ENCODE measurements at places on chromosomes 12 and 14. TPM values are rescaled to one million over a fixed set of nuclear protein-coding genes. Genes with fewer than 3 reads are reported as not detected.

The INHBE gene
- not detected for total RNA-seq

The ACOT6 gene
- total RNA-seq, result not detected

The SEL1L gene
- 54.4 TPM for total RNA-seq

The SYCP3 gene
- not detected for total RNA-seq

The NELL2 gene
- 0.55 TPM for total RNA-seq

The FAM181A gene
- total RNA-seq, result not detected

The ZDHHC22 gene
- not detected for total RNA-seq

The RNASE2 gene
- total RNA-seq, result 1.3 TPM

The SLC5A8 gene
- not detected for total RNA-seq

The FAM90A1 gene
- 0.30 TPM for total RNA-seq

The GPRC5A gene
- 0.77 TPM for total RNA-seq

The TAS2R14 gene
- total RNA-seq, result 0.58 TPM

The RD3L gene
- total RNA-seq, result 30.7 TPM

The MYO1A gene
- total RNA-seq, result not detected

- no peak for DNase-seq
Observed at GRCh38 chr12:43120150-43120549, 431.9 kb downstream of the ADAMTS20 start.

- peak; percentile 42 for DNase-seq
Observed at GRCh38 chr12:52230364-52231281, 2.4 kb upstream of the KRT7 start.

GRCh38 chr14:22300646-22301045 lies 288.4 kb downstream of the DAD1 start:
- no peak for DNase-seq

DNA sequence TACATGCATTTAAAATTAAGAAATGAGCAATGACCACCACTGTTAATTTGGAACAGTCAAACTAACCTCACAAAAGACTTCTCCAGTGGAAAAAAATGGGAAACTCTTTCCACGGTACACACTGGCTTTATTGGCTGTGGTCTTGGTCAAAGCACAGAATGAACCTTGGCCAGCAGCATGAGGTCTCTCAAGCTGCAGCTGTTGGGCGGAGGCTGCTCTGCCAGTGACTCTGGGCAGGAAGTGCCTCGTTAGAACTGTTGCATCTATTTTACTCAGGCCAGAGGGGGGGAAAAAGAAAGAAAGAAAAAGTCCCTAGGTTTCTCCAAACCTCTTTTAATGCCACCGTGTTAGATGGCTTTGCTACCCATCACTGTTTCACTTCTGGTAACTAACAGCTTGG lies 279.8 kb upstream of the DIO2 start:
- DNase-seq, result peak; percentile 68

GRCh38 chr12:6314776-6315175 lies 4.3 kb downstream of the PLEKHG6 start:
- DNase-seq, result no peak

GRCh38 chr12:122082621-122083356 lies 4.2 kb downstream of the MLXIP start:
- no peak for DNase-seq

DNA sequence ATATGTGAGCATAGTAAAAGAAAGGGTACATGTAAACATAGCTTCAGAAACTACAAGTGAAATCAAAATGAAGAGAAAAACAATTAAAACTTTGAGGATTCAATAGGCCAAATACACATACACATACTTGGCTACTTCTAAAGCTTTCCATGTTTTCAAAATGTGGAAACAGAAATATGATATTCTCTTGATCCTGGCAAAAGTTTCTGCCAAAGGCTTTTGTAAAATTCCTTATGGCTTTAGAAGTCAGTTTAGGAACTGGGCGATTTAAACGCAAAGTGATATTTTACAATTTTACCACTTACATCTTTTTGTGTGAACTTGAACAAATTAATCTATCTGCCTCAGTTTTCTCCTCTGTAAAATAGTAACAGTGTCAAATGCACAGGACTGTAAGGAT lies 756.4 kb downstream of the C12orf50 start:
- no peak for DNase-seq

DNA sequence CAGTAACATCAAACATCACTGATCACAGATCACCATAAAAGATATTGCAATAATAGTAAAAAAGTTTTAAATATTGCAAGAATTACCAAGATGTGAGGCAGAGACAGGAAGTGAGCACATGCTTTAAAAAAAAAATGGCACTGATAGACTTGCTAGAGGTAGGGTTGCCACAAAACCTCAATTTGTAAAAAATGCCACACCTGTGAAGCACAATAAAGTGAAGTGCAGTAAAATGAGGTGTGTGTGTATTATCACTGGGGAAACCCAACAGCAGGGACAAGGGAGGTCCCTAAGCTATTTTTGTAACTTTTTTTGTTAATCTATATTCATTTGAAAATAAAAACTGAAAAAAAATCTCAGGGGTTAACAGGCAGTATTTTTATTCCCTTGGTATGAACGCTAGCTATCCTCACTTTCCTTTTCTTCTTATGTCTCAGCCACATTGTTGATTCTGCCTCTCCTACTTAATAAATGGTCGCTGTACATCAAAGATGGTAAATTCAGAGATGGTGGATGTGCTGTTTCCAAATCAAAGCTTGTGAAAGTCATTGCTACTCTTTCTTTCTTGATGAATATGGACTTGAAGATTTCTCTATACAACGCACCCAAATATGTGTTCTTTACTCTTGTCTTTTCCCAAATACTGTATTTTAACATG lies 14.0 kb upstream of the KLRD1 start:
- DNase-seq, result no peak

GRCh38 chr14:101934601-101935150 lies 29.7 kb upstream of the DYNC1H1 start:
- DNase-seq, result no peak

GRCh38 chr12:87768501-87769287 lies 260.5 kb downstream of the C12orf50 start:
- no peak for DNase-seq

DNA sequence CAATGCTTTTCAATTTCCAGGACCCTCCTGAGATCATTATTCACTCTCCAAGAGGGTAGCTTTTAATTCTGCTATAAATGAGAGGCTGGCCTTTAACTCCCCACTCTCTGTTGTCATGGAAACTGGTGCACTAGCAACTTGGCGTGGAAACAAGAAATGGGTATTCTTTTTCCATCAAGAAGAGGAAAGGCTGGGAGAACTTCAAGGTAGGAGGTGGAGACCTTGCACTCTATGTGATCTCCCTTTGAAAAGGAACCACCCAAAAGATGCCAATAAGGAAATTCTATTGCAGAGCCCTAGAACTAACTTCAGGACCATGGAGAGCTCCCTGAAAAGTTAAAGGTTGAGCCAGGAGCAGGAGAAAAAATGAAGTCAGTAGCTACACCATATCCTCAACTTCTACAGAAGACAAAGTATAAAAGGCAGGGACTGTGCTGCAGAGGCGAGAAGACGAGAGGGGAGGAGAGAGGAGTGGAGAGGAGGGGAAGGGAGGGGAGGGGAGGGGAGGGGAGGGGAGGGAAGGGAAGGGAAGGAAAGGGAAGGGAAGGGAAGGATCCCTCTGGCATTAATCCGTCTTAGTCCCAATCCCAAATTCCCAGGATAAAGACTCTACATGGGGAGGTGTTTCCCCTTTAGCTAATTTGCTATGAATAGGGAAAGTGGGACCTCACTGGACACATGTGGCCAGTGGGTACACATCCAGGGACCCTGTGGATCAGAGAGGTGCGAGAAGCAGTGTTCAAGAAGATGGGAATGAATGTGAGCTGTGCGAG lies 46.7 kb upstream of the FICD start:
- DNase-seq, result no peak

DNA sequence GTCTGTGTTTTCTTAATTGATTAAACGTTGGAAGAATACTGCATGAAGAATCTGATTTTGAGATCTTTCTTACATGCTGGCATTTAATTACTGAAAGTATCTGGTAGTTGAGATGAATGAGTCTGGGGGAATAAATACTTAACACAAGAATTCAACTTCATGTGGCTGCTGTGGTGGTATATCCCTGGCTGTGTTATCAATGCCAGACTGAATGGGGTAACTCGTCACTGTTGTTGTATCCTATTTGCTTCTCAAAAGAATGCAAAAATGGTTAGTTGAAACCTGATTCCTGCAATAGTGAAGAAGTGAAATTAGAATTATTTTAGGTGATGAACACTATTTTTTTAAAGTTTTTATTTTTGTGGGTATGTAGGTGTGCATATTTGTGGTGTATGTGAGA lies 72.5 kb downstream of the HMGA2 start:
- DNase-seq, result no peak

DNA sequence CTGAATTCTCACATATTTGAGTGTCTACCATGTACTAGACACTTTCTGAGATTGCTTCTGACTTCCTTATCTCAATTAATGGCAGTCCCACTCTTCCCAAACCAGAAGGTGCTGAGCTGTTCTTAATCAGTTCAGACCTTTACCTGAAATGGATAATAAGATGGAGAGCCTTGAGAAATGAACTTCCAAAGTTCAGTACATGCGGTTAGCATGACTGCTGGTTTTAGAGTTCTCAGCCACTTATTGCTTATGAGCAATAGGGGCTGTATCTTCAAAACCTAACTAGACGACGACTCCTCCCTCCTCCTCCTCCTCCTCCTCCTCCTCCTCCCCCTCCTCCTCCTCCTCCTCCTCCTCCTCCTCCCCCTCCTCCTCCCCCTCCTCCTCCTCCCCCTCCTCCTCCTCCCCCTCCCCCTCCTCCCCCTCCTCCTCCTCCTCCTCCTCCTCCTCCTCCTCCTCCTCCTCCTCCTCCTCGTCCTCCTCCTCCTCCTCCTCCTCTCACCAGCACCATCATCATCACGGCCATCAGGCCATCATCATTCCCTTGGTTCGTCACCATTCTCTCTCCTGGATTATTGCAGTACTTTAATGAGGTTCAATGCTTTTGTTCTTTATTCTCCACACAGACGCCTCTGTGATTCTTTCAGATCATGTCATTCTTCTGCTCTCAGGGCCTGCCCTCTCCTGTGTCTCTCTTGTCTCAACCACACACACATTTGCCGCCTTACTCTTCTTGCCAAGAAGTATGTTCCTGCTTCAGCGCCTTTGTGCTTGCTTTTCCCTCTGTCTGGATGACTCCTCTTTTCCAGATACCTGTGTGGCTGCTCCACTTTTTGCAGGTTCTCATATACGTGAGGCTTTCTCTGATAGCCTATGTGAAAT lies 2.7 kb downstream of the PCNX1 start:
- no peak for DNase-seq

DNA sequence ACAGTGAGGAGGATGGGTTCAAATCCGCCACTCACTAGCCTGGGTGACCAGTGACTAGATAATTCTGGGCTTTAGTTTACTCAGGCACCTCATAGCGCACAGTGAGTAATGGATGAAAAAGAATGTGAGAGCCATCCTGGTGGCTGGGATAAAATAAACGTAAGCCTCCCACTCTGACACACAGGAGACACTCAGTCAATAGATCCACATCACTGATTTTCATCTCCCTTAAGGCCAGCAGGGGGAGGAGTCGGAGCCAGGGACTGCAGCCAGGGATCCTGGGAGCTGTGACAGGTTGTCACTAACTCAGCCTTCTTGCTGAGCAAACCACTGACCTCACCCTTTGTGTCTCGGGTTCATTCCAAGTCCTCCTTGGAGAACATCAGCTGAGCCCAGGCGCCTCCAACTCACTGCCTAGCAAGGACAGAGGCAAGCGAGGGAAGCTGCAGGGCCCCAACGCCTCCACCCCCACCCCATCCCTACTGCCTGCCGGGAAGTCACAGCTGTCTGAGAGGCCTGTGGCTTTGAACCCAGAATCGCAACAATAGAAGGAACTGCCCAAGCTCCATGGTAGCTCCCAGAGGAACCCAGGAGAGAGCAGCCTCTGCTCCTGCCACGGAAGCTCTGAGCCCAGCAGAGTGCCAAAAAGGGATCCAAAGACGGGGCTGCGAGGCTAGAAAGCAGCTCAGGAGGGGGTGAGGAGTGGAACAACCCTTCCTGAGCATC lies 30.7 kb downstream of the PXN start:
- peak; percentile 86 for DNase-seq

GRCh38 chr12:28051516-28052354 lies 79.2 kb upstream of the PTHLH start:
- no peak for DNase-seq

DNA sequence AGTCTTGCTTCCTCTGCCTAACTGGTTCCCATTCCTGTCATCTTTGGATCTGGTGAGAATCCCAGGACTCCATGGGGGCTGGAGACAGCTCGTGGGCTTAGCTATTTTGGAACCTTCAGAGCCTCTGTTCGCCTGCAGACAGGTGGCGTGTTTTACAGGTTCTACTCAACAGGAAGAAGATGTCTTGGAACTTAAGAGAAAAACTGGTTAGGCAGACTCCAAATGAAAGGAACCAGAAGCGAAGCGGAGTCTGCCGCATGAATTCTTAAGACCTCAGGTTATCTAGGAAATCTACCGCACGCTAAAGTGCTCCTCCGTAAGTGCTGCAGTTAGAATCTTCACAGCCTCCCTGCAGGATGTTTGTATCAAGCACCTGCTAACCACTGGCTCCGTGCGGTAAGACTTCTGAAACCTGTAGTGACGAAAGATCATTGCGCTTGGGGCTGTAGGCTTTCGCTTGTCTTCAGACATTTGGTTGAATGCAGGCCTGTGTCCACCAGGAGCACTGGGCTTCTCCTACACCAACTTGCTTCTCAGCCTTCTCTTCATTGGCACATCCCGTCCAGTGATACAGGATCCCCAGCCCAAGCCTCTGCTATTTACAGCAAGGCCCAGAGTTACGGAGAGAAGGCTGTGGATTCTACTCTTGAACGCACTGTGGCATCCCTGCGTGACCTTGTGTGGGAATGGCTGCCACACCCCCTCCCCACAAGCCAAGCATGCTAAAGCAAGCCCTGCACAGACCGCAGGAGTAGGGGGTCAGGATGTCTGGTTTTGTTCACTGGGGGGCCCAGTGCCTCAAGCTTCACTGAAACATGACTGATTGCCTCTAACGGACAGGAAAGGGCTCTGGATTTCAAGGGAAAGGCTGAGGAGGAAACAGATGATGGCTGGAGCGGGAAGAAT lies 35.0 kb downstream of the ACADS start:
- DNase-seq, result no peak

GRCh38 chr14:34081576-34082136 lies 130.8 kb upstream of the EGLN3 start:
- DNase-seq, result no peak

DNA sequence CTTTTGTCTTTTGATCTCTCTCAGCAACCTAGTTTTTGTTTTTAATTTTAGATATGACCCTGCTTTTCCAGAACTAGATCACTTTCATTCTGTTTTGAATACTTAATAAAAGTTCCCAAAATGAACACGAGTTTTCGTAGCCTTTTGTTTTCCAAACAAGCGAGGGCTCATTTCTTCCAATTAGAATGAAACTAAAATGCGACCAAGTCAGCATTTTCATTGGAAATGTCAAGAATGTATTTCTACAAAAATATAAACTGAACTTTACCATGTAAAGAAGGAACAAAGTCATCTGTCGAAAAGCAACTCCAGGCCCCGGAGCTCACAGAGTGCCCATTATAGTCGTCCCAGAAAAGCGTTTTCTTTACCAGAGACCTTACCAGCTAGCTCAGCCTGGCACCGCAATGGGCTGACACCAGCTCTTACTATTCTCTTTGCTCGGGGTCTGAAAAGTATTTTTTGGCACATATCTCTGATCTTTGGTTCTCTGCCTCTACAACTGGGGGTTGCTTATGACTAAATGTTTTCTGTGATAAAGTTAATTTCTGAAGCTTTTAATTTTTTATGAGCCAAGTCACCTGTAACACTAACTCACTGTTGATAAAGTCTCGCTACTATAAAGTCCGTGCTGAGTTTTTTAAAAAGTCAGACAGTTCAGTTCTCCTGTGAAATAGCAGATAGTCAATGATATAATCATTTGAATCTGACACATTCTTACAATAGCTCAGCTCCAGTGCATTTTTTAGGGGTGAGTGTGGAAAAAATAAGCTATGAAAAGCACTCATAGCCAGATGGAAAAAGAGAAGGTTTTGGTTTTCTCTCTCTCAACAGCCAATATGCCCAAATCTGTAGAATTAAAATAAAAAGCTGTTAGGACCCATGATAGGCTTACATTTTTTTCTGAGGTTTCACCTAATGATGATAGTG lies 43.4 kb downstream of the SAMD4A start:
- no peak for DNase-seq

All from left ventricle myocardium inferior (tissue), 1 donor.